GM06990 (cell line): ENCODE measurements at places on chromosomes 1 and 21.

- DNase-seq = no peak
These were observed 22.7 kb downstream of the CDKN2C start for GRCh38 chr1:50992532-50993318.

GRCh38 chr21:34598931-34599400 is 15.9 kb downstream of the RCAN1 start:
- no peak for DNase-seq

DNA sequence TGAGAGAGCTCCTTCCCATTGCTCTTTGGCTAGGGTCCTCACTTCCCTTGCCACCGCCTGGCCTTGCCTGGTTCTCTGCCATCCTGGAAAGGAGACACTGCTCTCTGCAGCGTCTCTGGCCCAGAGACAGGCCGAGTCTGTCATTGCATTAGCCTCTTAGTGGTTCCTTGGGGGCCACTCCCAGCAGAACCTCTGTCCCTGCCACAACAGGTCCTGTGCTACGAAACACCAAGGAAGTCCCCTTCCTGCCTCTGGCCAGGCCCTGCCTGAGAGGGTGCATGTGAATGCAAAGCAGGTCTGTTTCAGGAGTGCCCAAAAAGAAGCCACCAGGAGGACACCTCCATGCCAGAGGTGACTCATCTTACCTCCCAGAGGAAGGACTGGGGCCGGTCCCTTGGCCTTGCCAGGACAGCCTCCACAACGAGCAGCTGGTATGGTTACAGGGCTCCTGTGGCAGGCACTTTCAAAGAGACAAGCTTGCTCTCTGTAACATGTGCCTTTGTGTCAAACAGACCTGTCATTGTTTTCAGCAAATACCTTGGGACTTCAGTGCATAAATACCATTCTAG is 59.6 kb downstream of the VPS26C start:
- DNase-seq = peak; percentile 68

- DNase-seq = no peak
These were observed 8.8 kb downstream of the LRRC38 start for GRCh38 chr1:13505020-13505419.

GRCh38 chr1:201781437-201781836 is 47.5 kb upstream of the IPO9 start:
- DNase-seq = no peak

DNA sequence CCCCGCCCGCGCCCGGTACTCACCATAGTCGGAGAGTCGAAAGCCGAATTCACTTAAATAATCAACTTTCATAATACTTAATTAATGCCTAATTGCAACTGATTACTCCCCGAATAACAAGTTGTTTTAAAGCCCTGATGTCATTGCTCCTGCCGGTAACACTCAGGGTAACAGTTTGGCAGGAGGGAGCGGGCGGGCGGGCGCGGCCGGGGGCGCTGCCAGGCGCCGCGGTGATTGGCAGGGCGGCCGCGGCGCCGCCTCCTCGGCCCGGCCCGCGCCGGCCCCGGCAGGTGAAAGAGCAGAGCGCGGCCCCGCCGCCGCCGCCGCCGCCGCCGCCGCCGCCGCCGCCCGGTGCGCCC is 102.2 kb downstream of the CASZ1 start:
- peak; percentile 76 for DNase-seq

DNA sequence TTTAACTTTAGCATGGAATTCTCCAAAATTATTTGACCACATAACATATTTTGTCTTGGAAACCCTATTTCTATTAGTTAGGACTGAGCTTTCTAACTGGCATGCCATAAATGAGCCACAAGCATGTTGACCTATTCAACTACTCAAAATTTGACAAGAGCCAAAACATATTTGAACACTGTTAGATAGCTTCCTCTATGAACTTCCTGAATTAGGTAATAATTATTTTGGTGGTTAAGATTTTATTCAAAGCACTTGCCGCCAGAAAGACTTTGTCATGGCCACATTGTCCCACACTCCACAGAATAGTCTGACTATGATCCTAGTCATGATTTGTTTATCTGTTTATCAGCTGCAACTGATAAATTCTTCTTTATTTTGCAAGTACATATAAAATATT is 23.1 kb upstream of the CTPS1 start:
- DNase-seq = no peak

DNA sequence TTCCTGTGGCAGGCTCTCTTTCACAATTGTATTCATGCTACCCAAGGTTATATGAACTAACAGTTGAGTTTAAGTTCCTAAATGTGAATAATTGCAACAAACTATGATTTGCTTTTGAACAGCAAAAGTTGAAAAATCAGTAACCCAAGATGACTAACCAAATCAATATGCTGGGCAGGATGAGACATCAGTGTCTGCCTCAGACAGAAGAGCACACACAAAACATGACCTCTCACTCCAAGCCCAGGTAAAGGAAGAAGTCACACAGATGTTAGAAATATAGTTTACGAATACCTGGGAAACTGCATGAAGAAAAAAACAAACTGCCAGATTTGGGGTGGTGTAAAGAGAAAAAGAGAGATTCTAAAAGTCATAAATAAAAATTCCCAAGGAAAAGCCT is 3.5 kb downstream of the OR2L13 start:
- DNase-seq = no peak

- no peak for DNase-seq
These were observed 898 bp upstream of the PTGS2 start for GRCh38 chr1:186681121-186681520.

DNA sequence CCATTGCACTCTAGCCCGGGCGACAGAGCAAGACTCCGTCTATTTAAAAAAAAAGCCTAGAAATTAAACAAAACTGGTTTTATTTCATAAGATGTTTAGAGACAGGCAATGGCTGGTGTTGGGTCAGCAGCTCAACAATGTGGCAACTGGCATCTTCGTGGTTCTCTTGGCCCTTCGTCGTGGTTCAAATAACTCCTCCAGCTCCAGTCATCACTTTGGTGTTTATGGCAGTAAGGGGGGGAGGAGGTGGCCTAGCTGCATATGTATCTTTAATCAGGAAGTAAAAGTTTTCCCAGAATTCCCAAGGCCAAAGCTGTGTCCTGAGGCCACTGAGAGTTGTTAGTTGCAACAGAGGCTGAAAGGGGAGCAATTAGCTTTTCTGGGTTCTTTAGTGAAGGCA is 13.0 kb upstream of the LTN1 start:
- DNase-seq = no peak

DNA sequence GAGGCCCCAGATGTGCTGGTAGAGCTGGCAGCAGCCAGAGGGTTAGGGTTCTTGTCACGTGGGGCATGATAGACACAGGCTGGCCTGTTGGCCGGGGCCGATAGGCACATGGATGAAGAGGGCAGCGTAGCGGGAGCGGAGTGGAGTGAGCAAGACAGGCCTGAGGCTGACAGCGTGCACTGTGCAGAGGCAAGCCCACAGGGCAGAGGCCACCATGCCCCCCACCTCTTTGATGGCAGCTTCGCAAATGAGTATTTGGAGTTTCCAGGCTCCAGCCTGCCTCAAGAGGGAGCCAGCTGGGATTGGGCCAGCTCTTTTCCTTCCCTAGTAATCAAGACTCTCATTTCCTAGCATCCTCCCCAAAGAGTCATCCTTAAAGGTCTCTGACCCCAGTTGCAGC is 43.5 kb downstream of the TMCC2 start:
- no peak for DNase-seq

- no peak for DNase-seq
These were observed 10.1 kb downstream of the SYT14 start for GRCh38 chr1:209948155-209948554.

DNA sequence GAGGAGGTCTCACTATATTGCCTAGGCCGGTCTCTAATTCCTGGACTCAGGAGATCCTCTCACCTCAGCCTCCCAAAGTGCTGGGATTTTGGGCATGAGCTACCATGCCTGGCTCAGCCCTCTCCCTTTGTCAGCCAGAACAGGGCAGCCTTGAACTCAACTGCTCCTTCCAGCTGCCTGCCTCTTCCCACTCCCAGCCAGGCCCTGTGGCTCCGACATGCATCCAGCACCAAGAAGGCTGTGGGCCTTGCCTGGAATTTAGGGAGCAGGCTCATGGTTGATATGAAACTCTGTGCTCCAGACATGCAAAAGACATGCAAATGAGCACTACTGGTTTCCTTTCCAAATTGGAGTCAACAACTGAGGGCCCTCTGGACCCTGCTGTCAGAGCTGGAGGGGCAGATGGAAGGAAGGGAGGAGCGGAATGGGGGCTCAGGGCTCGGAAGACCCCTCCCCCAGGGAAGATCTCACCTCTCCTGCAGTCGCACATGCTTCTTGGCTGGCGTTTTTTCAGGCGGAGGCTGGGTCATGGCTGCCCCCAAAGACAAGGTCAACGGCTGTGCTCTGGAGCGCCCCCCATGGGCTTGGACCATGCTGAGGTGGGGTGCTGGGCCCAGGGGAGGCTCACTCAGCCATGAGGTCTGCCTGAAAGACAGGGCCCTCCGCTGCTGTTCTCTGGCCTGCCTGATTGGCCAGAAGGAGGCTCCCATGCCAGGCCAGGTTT is 1.4 kb downstream of the PTPN7 start:
- peak; percentile 60 for DNase-seq

DNA sequence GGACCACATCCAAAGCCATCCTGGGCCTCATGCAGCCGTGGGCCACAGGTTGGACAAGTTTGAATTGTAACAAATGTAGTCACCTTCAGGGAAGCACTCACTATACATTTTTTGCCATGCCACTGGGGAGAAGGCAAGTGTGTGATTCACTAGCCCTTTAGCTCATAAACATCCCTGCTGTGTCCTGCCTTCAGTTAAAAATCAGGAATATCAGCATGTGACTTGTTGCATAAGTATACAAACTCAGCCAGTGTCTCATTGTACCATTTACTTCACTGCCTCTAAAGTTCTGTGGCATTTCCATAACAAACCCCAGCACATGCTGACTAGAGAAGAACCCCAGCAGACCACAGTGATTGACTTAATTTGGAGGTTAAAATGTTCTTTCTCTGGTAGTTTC is 142.0 kb upstream of the C1orf105 start:
- DNase-seq = no peak

DNA sequence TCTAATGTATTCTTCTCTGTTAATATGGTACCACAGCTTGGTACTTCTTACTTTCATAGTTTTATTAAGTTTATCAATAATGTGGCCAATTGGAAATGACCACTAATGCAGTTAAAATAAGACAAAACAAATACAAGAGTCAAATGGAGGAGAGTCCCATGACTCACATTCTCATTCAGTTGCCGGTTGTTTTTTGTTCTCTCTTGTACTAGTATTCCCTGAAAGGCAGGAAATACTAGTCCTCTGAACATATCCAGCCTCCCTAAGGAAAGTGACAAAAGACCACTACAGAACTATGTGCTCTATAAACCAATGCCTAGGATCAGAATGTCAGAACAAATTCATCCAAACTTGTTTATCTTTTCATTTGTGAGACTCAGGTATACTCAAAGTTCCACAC is 165.2 kb upstream of the SAMSN1 start:
- no peak for DNase-seq

GRCh38 chr21:29958551-29958950 is 18.8 kb upstream of the GRIK1 start:
- DNase-seq = no peak

- DNase-seq = no peak
These were observed 274.1 kb downstream of the FOXD2 start for GRCh38 chr1:47711848-47712492.

DNA sequence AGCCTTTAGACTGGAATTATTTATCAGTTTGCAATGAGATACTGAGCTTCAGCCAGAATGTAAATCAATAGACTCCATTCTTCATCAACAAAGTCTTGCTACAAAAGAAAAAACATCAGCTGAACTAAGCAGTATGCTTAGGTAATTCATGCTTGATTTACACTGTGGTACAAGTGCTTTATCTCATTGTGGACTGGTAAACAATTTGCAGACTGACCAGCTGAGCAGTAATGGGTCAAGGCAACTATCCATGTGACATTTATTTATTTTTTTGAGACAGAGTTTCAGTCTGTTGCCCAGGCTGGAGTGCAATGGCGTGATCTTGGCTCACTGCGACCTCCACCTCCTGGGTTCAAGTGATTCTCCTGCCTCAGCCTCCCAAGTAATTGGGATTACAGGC is 39.8 kb upstream of the SYT2 start:
- no peak for DNase-seq

GRCh38 chr1:192766009-192766625 is 42.7 kb upstream of the RGS2 start:
- DNase-seq = no peak

- DNase-seq = no peak
These were observed 5.6 kb upstream of the THEM5 start for GRCh38 chr1:151858886-151859665.

- DNase-seq = no peak
These were observed 14.6 kb upstream of the SLC2A1 start for GRCh38 chr1:42973286-42973685.

GRCh38 chr1:108831225-108831624 is 25.7 kb downstream of the AKNAD1 start:
- DNase-seq = no peak

DNA sequence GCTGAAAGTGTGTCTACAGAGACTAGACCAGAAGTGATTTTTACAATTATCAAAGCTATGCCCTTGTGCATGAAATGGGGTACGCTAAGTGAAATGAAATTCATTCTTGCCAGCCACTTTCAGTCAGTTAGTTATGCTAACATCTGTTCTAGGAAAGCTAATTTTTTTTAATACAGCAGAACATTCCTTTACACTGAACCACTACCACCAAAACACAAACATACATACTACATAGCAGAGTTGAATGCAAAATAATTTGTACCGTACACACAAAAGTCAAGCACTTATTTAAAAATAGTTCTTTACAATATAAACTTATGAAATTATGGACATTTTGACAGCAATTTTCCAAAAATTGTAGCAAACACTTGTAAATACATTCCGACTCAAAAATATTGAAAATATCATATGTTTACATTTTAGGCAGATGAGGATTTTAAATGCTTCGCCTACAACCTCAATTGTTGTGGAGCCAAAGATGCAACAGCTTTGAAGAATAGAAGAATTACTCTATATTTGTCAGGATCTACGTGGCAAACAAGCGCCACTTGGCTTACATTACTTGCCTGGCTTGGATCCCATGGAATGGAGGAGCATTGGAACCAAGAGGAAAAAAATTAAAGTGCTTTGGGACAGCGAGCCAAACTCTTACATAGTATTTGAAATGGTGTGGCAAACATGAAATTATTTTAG is 30.6 kb downstream of the WLS start:
- DNase-seq = no peak

- no peak for DNase-seq
These were observed 8.1 kb downstream of the CD247 start for GRCh38 chr1:167510244-167510643.

GRCh38 chr1:74652711-74653139 is 20.9 kb downstream of the ERICH3 start:
- peak; percentile 70 for DNase-seq

GRCh38 chr1:152386940-152387339 is 27.1 kb downstream of the CRNN start:
- DNase-seq = no peak

DNA sequence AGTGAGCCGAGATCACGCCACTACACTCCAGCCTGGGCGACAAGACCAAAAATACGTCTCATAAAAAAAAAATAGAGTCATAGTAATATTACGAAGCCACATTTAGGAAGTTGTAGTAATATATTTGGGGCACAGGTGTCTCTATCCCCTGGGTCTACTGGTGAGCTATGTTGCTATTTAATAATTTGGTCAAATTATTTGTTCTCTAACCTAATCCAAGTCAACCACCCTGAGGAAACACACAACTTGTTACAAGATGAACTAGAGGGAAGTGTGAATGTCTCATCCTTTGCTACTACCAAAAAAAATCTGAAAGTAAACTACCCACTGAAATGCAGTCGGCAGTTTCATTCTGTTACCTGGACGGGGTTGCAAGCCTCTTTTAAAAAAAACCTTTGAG is 35.3 kb downstream of the RGS8 start:
- DNase-seq = peak; percentile 48
